Smooth muscle cell of the brain vasculature (primary cell): ENCODE measurements at places on chromosomes 2 and 18.

- no peak for DNase-seq
Measured at GRCh38 chr2:42245396-42245795, 76.2 kb downstream of the EML4 start.

DNA sequence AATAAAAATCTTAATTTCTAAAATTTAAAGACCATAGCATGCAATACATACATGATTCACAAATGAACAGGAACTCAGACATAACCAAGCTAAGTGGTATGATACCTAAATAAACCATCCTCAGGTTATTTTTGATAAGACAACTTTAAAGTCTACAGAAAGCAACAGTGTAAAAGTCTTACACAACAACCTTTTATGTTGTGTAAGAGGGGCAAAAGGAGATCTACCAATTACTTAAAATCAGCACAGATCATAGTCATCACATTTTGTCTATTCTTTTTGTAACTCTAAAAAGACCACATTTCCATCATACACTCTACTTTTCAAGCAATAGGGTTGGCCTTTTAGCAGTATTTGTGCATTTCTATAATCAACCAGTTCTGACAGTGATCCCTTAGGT, 16.3 kb downstream of the SP3 start:
- DNase-seq = no peak

GRCh38 chr2:218244665-218245064, 16.1 kb upstream of the GPBAR1 start:
- no peak for DNase-seq

- DNase-seq = no peak
Measured at GRCh38 chr2:6043238-6043637, 351.1 kb downstream of the SOX11 start.

- DNase-seq = no peak
Measured at GRCh38 chr2:12168791-12169388, 422.5 kb downstream of the LPIN1 start.

DNA sequence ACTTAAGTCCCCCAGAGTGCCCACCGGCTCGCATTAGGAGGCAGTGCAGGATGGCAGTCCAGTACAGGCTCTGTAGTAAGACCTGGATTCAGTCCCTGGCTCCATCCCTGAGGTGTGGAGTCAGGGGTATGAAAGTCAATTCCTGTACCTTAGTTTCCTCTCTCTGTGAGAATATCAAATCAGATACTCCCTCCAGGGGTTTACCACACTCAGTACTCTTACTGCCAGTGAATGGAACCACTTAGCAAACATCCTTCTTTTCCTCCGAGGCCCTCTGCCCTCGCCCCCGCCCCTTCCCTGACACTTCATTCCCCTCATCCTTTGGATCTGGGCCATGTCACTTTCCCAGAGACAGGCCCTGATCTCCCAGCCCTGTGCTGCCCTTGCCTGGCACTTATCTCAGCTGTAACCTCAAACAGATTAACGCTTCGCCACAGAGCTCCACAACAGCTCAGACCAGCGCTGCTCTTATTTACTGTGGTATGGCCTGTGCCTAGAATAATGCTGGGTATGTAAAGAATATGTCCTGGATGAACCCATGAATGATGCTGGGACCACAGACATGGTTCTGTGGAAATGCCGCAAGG, 159.0 kb upstream of the TMEM200C start:
- DNase-seq = no peak

DNA sequence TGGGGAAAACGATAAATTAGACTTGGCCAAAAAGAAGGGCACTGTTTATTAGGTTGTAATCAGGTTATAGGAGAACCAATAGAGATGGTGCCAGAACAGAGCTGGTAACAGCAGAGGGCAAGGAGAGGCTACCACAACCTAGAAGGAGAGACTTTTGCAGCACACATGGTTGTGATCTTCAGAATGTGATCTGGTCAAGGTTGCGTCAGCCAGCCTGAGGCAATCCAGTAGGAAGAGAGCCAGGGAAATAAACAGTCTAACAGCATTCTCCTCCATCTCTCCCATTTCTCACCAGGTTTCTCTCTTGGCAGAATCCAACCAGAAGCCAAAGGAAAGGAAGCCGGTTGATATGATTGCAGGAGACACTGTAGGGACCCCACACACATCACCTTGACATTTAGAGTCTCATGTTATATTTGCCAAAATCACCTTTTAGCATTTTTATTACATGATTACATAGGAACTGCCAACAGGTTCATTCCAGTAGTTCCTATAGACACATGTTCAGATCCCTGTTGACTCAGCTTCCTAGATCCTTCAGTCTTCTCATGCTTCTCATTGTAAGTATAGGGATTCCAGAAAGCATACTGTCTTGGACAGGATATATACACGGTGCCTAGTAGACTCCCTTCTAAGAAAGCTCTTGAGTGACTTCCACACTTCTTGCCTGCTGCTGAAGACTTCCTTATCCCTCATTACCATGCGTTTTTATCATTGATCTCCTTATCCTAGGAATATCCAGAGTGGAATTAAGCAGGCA, 17.6 kb upstream of the SPATS2L start:
- DNase-seq = no peak

GRCh38 chr2:68103030-68103708, 40.4 kb upstream of the C1D start:
- DNase-seq = no peak

- DNase-seq = no peak
Measured at GRCh38 chr2:171297956-171298355, 135.8 kb downstream of the METTL8 start.

DNA sequence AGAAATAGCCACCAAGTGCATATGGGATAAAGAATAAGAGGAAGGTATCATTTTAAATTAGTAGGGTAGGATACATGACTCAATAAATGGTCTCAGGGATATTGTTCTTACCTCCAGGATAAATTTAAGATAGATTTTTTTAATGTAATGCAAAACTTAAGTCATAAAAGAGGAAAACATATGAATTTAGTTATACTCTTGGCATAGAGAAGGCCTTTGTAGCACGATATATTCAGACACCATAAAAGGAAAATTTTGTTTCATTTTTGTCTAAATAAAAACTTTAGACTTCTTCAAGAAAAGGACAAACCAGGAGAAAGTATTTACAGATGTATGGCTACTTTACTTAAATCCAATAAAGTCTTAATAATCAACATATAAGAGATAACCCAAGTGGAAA, 78.5 kb upstream of the CAB39 start:
- DNase-seq = no peak

GRCh38 chr2:1976728-1977416, 232.6 kb upstream of the PXDN start:
- DNase-seq = no peak

DNA sequence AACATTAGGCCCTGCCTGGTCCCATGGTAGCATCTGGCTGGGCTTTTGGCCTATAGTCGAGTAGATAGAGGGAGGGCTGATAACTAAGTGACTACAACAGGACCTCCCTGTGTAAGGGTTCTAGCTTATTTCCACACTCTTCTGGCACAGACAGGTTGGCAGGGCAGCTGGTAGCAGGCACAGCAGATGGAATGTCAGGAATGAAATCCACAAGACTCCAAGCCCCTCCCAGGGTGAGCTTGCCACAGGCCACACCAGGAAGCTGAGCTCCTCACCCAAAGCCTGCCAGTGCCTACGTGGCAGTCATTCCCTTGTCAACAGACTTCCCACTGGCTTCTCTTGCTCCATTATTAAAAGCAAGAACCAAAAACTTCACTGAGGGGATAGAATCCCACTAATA, 20.7 kb upstream of the C1QL2 start:
- DNase-seq = no peak

DNA sequence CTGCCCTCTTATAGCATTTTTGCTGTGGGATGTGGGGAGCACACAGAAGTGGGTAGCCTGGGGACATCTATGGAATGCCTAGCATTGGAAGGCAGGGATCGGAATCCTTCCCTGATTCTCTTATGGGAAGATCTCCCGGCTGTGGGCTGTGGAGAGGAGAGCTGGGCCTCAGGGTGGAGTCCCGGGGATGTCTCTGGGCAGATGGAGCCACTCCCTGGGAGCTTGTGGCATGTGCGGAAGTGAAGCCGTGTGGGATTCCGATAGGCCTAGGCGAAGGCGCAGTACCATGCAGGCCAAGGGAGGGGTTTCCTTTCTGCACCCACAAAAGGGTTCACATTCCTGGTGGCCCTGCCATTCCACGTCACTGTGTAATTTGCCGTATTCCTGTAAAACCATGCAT, 87.9 kb downstream of the GLI2 start:
- DNase-seq = no peak

DNA sequence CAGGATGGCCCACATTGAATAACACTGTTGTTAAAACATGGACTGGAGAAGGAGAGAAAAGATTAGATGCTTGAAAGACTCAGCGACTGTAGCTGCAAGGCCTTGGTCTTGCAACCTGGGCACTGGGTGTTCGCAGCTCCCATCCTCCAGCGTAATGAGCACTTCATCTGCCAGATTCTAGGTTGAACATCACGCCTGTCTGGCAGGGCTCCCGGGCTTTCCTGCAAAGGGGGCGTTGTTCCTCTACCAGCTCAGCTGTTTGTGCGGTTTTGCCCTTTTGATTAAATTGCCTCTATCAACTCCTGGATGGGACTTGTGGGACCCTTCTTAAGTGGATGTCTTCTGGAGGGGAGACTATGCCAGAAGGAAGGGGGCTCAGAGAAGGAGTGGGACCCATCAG, 215.4 kb downstream of the KLHL29 start:
- no peak for DNase-seq

DNA sequence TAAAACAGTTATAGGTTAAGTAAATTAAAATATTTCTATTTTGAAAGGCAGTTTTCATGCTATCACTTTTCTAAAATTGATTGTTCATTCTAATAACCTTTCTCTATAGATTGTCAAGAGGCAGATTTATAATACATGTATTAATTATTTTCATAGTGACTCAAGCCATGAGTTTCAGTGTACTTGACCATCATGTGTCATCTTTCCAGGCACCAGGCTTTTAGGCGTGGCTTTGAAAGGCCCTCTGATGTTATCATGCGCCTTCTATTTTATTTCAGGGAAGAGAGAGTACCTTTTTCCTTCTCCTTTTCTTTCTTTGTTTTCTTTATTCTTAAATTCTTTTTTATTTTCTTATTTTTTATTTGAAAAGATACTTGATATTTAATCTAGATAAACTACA, 128.3 kb upstream of the ETAA1 start:
- DNase-seq = no peak

- DNase-seq = no peak
Measured at GRCh38 chr18:6891788-6892187, 162.3 kb downstream of the ARHGAP28 start.

- no peak for DNase-seq
Measured at GRCh38 chr18:11981543-11982366, 448 bp downstream of the IMPA2 start.

GRCh38 chr2:138090330-138090729, 126.1 kb downstream of the HNMT start:
- DNase-seq = peak; percentile 26

DNA sequence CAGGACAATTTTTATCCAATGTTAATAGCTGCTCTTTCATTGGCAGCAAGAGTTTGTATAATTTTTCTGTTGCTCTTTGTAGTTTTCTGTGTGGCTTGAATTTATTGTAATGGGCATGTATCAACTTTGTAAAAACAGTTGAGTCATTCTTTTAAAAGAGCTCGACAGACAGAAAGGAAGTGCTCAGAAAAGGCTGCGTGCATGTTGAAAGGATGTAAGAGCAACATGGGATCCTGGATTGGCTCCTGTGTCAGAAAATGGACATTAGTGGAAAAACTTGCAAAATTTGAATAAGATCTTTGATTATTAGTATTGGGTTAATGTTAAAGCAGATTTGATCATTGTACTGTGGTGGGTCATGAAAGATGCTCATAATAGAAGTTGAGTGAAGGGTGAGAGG, 93.3 kb upstream of the CDC42EP3 start:
- DNase-seq = no peak

DNA sequence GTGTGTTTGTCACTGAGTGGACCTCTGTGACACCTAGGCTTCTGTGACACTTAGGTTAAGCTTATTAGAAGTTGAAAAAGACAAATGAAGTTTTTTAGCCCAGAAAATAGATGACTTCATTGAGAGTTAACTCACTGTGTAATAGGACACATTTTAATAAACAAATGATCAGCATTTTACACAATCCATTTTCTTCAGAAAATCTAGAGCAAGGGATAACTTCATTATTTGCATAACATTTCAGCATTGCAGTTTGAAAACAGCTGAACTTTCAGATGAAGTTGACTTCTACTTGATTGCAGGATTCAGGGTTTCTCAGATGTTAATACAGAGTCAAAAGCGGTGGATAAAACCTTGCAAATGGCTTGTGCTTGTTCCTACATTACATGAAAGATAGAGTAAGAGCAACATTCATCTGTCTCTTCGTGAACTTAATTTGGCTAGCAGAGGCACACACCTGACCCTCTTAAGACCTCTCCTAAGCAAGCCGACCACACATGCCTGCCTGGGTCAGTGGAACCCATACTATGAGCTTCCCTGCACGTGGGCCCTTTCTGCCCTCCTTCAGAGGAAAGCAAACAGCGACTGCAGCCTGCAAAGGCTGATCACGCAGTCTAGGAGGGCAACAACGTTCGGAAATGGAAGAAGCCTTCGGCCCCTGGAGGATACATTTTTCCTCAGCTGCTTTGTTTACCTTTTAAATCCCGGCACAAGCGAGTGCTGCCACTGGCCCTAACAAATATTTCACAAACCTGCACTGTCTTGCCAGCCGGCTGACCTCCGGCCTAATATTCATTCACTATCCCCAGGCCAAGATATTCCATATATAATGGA, 16.6 kb downstream of the ITGB1BP1 start:
- DNase-seq = no peak

DNA sequence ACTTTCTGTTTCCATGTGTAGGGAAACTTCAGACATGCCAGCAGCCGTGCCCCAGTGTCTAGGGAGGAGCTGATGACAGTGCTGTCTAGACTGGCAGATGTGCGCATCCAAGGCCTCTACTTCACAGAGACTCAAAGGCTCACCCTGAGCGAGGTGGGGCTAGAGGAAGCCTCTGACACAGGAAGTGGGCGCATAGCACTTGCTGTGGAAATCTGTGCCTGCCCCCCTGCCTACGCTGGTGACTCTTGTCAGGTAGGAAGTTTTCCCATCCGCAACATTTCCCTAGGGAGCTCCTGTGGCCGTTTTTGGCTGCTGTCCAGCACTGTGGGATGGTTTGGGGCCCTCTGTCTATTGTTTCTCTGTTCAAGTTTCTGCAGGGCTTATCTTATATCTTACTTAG, 143.1 kb upstream of the TTC39C start:
- DNase-seq = no peak

DNA sequence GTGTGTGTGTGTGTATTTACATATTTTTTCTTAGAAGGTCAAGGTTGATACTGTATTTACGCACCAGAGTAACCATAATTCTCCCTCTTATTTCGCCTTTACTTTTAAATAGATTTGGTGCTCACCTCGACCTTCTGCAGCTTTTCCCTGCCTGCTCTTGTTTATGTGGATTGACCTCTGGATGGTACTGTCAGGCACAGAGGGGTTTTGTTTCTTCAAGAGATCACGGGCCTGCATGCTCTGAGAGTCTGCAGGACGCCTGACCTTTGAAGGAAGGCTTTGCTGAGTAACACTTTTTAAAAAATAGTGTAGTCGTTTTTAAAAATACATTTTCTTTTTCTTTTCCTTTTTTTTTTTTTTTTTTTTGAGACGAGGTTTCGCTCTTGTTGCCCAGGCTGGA, 18.1 kb upstream of the EFHD1 start:
- peak; percentile 60 for DNase-seq
